ELR (cell line): ENCODE measurements at places on chromosomes 5 and 9.

- peak; percentile 4 for DNase-seq
Observed at GRCh38 chr9:29214690-29215253, 1641.5 kb upstream of the C9orf72 start.

- peak; percentile 54 for DNase-seq
Observed at GRCh38 chr9:116163293-116164055, 9.9 kb downstream of the PAPPA start.

DNA sequence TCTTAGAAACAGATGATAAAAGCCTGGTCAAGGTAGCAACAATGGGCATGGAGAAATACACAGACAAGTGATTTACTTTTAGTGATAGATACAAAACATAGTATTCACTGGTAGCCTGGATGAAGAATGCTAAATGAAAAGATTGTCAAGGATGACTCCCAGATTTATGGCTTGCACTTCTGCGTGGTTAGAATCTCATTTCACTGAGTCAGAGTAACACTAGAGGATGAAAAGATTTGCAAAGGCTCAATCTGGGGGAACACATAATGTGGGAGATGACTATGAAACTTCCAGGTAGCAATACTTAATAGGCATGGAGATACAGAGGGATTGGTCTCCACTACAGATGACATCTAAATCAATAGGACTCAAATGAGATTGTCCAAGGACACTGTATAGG is 38.4 kb downstream of the AGTPBP1 start:
- DNase-seq = peak; percentile 26

DNA sequence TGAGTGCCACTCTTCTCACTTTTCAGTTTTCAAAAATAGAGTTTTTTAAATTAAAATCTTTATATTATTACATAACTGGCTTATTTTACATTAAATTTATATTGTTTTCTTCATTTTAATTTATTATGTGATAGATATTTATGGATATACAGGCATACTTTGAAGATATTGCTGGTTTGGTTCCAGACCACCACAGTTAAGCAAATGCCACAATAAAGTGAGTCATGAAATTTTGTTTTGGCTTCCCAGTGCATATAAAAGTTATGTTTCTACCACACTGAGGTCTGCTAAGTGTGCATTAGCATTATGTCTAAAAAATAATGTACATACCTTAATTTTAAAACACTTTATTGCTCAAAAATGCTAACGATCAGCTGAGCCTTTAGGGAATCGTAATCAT is 47.4 kb downstream of the NDUFS4 start:
- DNase-seq = peak; percentile 11

DNA sequence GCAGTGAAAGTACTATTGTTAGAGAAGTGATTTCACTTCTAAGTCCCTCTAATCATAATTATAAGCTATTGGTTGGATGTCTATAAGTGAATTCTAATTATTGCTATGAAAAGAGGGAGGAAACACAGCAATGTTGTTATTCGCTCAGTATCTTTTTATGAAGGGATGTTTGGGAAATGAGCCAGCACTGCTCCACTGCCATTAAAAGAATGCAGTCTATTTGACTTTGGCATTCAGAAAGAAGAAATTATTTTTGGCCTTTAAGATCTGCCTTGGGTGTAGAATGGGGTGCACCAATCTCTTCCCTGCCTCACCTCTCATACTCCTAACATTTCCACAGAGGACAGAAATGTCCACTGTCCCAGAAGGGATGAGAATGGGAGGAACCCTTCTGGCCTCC is 332.0 kb downstream of the SPATA31D1 start:
- no peak for DNase-seq

GRCh38 chr5:55230086-55230629 is 3.0 kb upstream of the MCIDAS start:
- no peak for DNase-seq

GRCh38 chr5:136058039-136058971 is 29.5 kb downstream of the TGFBI start:
- DNase-seq = peak; percentile 99

DNA sequence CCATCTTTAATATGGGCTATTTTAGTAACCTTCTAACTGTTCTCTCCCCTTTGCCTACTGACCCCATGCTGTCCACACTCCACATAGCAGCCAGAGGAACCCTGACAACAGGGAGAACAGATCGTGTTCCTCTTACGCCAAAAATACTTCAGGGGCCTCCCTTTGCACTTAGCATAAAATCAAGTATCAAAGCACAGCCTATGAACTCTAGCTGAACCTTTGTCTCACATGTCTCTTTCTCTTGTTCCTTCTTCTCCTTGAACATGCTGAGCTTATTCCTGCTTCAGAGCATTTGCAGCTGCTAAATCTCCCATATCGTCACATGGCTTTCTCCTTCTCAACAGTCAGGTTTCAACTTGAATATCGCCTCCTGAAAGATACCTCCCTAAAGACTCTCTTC is 698.8 kb upstream of the C9orf72 start:
- DNase-seq = no peak

- DNase-seq = peak; percentile 83
Observed at GRCh38 chr9:125407974-125408900, 146.6 kb downstream of the GAPVD1 start.

DNA sequence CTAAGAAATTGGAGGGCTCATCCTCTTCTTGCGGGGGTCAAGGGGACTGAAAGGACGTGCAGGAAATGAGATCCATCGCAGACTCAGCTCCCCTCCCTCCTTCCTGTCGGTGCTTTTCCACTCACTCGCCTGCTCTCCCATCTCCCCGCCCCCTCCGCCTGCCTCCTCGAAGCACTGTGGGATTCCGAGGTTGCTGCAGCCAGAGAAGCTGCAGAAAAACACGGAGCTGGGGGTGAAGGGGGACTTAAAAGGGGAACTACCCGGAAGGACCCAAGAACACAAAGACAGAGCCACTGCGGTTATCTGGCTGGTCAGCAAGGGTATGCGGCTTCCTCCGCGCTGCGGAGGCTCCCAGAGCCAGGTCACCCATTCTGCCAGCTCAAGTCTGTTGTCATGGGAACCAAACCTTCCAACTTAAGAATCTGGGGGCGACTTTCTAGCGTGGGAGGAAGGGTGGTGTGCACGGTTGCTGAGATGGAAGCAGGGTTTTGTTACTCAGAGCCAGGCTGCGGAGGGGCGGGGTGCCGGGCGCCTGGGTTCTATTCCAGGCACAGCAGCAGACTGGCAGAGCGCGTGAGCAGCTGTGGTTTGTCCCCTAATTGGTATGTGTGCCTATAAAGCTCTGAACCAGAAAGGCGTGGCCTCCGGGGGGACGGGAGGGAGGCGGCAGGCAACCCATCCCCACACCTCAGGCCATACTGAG is 24.9 kb downstream of the PCDHGC5 start:
- DNase-seq = peak; percentile 86

- no peak for DNase-seq
Observed at GRCh38 chr9:118984607-118985006, 384.6 kb downstream of the BRINP1 start.

GRCh38 chr5:150338546-150338945 is 19.0 kb upstream of the TCOF1 start:
- DNase-seq = no peak

- DNase-seq = no peak
Observed at GRCh38 chr5:32426440-32427151, 17.9 kb downstream of the ZFR start.

- DNase-seq = no peak
Observed at GRCh38 chr5:133895979-133896845, 72.2 kb downstream of the C5orf15 start.

DNA sequence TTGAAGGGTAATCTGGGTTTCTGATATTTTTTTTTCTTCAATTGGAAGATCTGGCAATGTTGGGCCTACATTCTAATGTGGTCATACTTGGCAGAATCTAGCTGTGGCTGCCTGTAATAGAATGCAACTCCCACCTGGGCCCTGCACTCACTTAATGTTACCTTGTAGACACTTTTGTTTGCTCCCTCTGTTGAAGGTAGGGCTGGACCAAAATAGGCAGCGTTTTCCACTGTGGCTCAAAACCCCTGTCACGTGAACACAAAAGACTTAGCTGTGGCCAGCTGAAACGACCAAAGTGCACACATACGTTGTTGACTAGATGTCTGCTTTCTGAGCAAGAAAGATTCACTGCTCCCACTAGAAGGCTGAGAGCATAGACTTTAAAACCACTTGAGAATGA is 117.6 kb upstream of the HMHB1 start:
- DNase-seq = no peak

GRCh38 chr5:143592648-143593047 is 189.2 kb upstream of the NR3C1 start:
- peak; percentile 49 for DNase-seq

- peak; percentile 41 for DNase-seq
Observed at GRCh38 chr9:29144476-29144875, 1571.2 kb upstream of the C9orf72 start.

DNA sequence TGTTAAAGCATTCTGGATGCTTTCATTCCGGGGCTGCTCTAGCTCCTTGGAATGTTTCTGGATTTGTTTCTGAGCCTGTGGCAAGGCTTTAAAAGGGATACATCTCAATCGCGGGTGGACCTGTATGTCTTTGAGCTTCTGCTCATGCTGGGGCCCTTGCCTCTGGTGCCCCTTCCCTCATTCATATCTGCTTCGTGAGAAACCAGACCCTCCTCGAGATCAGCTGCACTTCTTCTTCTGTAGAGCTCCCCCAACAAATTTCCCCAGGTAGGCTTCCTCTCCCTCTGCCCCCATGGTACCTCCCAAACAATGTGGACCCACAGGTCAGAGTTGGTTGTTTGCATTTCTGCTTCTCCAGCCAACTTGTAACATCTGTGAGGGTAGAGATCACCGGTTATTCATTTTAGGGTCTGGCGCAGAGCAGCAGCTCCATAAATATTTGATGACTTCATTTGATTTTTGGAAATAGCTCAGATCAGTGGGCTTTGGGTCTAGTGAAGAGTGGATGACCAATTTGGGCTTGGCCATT is 6.6 kb downstream of the ZNF618 start:
- DNase-seq = no peak

GRCh38 chr5:140978260-140978659 is 12.0 kb downstream of the PCDHAC2 start:
- DNase-seq = no peak

GRCh38 chr5:94893412-94894135 is 275.1 kb downstream of the SLF1 start:
- DNase-seq = peak; percentile 38

- DNase-seq = no peak
Observed at GRCh38 chr5:159021136-159021900, 78.4 kb downstream of the EBF1 start.

DNA sequence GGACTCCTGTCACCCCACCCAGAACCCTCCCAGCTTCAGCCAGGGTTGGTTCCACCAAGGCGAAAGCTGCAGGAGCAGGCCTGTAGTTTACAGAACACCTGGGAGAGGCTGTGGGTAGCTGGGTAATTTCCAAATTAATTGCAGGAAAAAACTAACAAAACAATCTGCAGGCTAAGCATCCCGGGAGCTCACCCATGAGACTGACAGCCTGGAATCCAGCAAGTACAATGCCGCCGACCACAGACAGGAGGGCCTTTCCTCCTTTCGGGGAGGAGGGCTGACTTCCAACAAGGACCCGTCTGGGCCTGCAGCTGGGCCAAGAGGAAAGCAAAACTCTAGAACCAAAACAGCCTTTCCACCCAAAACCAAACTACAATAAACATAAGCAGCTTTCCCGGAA is 10.3 kb downstream of the FOXE1 start:
- no peak for DNase-seq
